Stimulated activated CD8-positive, alpha-beta memory T cell treated with anti-CD3 and anti-CD28 coated beads, Interleukin-15, amount 100 ng/mL, for 48 hours (primary cell): ENCODE measurements at places on chromosomes 2 and 18.

DNA sequence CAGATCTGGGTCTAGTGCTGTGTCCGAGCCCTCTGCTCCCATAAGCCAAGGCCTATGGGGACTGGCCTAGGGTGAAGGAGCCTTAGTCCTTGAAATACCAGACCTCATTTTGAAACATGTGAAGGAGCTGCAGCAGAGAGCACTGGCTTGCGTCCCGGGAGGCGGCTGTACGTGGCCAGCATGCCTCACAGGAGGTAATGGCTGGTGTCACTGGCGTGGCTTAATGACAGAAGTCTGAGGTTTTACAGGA lies 72.7 kb upstream of the OTOS start:
- DNase-seq: no peak

GRCh38 chr18:62631173-62631572 lies 84.2 kb upstream of the PHLPP1 start:
- no peak for DNase-seq

GRCh38 chr18:50790241-50790640 lies 29.6 kb downstream of the MRO start:
- DNase-seq: no peak

- no peak for DNase-seq
Observed at GRCh38 chr2:21258082-21258481, 134.3 kb downstream of the TDRD15 start.

DNA sequence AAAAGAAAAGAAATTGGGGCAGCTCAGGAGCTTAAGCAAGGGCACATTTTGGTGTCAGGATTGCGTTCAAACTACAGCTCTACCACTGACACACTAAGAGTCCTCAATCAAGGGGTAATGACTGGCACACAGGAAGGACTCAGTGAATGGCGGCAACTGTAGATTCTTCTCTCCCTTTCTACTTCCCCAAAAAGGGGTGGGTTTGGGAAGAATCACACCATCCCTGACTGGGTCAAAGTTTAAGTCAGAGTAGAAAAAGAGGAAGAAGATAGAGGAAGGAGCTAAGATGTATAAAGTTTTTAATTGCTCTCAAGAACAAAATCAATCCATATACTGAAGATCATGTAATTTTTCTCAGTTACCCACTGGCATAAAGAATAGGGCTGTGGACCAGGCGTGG lies 2.6 kb downstream of the NLRC4 start:
- DNase-seq: no peak

GRCh38 chr18:25136416-25137196 lies 215.4 kb downstream of the ZNF521 start:
- no peak for DNase-seq

DNA sequence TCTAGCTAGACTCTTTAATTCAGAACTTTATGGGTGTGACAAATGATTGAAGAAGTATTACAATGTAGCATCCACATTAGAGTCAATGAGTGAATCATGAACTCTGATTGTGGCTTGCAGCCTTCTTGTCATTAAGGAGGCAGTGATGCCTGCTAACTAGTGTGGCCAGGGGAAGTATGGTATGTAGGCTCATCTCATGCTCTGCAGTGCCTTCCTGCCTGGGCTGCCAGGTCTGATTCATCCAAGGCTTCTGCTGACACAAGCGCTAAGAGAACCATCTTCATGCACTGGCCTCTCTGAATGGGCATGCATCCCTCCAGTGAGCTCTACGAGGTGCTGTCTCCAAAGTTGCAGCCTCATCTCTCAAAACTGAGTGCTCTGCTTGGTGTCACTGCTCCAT lies 144.3 kb downstream of the MTCL1 start:
- no peak for DNase-seq

GRCh38 chr2:21037671-21038108 lies 6.2 kb downstream of the APOB start:
- no peak for DNase-seq

- DNase-seq: no peak
Observed at GRCh38 chr2:159124441-159124911, 156.0 kb downstream of the TANC1 start.

DNA sequence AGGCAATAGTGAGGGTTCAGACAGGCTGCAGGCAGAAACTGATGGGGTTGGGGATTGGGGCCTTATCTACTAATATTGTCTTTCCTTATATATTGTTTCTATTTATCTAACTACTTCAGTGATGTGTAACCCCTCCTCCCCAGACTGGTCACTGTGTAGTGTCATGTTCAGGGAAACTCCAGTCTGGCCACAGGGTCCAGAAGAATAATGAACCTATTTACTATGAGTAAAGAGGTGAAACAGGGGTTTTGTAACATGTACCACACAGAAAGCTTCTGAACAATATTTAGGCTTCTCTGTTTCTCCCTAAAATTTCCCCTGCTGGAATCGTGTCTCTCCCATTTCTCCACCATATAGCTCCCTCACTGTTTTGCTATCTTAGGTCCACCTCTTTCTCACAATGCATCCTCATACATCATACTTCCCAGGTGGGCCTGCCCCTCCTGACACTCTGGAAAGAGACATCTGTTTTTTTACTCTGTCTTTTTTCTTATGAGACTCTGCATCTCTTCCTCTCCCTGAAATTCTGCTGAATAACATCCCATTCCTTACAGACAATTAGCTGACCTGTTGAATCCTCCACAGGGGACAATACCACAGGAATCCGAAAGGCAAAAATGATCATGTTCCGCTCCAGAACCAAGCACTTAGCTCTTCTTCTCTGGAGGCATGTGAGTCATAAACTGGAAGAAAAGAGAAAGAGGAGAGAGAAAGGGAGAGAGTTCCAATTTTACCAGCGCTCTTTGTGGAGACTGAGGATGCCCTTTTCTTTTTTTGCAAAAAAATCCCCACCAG lies 154.8 kb downstream of the ZEB2 start:
- no peak for DNase-seq
